Natural killer cell (primary cell): ENCODE measurements at places on chromosomes 1 and 21. TPM values are rescaled to one million over a fixed set of nuclear protein-coding genes. Genes with fewer than 3 reads are reported as not detected.

The CLIC6 gene
- not detected for total RNA-seq

The ABCB10 gene
- total RNA-seq = 22.0 TPM

The TP73 gene
- 0.28 TPM for total RNA-seq

The KRTAP10-11 gene
- not detected for total RNA-seq

The PTP4A2 gene
- 527 TPM for total RNA-seq

GRCh38 chr1:239263801-239264200 is 122.6 kb upstream of the CHRM3 start:
- no peak for DNase-seq

DNA sequence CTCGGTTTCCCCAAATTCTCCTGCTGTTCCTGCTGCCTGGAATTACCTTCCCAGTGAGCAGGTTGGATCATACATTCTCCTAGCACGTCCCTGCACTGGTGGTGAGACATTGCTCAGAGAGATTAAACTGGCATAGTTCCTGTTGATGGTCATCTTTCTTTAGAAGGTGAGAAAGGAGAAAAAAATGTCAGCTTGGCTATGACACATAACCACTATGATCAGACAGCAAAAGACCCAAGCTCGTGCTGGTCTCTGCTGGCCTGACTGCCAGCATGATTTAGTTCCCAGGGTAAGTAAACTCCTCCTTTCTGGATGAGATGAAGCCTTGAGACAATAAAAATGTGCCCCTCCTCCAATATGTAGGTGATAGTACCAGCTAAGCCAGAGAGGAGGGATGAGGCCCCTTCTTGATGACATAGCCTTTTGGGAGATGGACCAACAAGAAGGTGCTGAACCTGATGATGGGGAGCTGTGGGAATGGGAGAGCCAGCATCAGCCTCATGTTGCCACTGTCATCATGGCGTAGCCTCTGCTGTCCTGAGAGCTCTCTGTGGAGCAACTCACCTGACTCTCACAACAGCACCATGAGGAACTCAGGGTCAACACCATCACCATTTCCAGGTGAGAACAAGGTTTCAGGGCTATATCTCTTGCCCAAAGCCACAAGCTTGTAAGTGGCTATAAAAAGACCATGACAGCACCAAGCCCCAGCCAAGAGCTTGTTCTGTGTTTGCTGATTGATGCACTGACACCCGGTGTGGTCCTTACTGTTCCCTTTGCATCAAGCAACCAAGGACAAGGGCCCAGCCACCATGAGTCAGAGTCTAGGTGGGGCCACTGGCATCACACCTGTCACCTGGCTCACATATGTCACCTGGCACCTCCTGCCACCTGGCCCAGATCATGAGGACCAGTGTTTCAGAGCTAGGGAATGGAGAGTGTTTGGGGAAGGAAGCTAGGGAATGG is 200.0 kb downstream of the MATN1 start:
- no peak for DNase-seq

GRCh38 chr1:4424766-4425165 is 229.6 kb upstream of the AJAP1 start:
- no peak for DNase-seq

DNA sequence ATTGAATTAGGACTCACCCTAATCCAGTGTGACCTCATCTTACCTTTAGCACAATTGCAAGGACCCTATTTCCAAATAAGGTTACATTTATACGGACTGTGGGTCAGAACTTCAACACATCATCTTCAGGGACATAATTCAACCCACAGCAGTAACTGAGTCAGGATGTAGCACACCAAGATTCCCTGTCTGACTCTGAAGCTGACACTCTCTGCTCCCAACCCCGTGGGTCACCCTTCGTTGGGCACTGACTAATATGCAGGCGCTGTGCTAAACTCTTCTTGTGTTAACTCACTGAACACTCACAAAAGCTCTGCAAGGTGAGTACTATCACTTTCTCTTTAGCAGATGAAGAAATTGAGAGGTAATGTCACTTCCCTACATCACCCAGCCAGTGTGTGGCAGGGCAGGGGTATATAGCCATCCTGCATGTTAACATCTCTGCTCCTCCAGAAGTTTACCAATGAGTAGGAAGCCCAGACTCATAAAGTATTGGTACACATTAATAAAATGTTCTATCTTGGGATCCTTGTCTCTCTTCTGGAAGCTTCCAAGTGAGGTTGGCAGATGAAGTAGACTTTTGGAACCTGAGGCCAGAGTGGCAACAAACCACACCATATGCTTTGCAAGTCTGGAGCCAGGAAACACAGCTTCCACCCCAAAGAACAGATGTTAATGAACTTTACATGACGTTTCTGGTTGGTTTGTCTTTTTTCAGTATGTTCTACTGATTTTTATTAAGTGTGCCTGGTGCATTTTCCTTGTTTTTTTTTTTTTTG is 139.2 kb upstream of the KLHDC7A start:
- no peak for DNase-seq

DNA sequence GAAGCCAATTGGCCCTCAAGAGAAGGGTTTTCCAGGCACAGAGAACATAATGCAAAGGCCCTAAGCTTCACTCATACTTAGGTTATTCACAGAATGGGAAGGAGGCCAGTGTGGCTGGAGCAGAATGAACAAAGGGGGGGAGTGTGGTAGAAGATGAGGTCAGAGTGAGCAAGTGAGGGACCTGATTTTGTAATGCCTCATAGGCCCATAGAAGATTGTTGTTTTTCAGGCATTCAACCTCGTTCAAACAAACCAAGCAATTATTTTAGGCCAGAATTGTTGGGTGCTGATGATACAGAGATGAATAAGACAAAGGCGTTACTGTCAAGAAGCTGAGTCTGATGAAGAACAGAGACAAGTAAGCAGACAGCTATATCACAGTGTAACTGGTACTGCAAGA is 54.5 kb upstream of the RAP1A start:
- DNase-seq = no peak

DNA sequence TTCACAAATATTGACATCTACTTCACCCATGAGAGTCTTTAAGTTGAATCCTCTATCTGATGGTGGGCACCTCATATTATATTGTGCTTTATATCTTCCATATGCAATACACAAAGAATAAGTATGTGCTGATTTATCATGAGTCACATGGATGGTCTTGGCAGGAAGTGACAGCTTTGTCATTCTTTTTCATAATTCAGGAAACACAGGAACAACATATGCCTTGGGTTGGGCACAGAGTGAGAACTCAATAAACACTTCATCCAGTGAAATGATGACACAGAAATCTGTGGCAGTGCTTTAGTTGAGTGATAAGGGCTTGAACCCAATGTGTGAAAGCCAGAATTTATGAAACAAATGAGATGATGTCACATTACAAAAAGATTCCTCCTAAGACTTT is 41.2 kb downstream of the GADD45A start:
- DNase-seq = no peak
